Smooth muscle cell of the pulmonary artery (primary cell): ENCODE measurements at places on chromosomes 3 and 15. TPM values are rescaled to one million over a fixed set of nuclear protein-coding genes. Genes with fewer than 3 reads are reported as not detected.

Gene ROPN1
- total RNA-seq, result not detected in 2 replicates

Gene XCR1
- not detected in 2 replicates for total RNA-seq

Gene WDR93
- total RNA-seq, result 0.07 TPM in 1 of 2 replicates, not detected in the other

Gene GRM7
- not detected in 2 replicates for total RNA-seq

Gene CILP
- 0.07 TPM in 2 replicates for total RNA-seq

Gene C15orf39
- total RNA-seq, result 6.3 and 8.6 TPM in 2 replicates

Gene BCL2A1
- 0.33 and 1.1 TPM in 2 replicates for total RNA-seq

Gene IRAK2
- total RNA-seq, result 5.9 and 22.7 TPM in 2 replicates
